Activated naive CD8-positive, alpha-beta T cell treated with anti-CD3 and anti-CD28 coated beads for 36 hours (primary cell): ENCODE measurements at places on chromosomes 7 and 10.

GRCh38 chr7:7805511-7806153, 87.2 kb upstream of the RPA3 start:
- no peak for DNase-seq

DNA sequence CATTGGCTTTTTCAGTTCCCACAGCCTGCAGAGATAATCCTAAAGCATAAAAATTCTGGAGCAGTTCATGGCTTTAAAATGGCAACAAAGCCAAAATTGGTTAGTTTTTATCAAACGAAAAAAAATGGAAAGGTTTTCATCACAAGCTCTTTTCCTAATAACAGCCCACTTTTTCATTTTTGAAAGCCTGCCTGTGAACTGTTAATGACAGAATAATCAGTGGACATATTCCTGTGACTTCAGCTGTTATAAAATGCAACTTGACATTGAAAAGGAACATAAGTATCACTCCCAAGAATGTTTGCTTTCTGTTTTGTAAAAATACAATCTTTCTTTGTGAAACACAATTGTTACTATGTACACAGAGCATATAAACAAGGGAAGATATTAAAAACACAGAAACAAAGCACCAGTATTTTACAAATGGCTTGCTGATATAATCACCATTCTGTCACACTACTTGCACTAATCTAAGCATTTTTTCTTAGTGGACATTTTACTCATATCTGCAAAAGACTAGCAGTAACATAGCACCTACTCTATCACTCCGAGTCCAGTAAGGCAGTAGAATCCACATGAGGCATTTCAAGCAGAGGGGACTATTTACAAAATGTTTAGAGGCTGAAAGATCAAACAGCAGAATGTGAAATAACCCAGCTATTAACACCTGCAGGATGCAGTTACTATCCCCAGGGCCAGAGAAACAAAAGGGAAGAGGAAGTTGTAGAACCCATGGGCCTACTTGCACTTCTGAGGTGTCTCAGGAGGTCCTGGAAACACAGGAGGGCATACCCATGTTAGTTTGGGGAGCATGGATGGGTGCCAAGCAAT, 26.4 kb downstream of the MACC1 start:
- DNase-seq, result no peak

GRCh38 chr10:97898429-97898828, 48.8 kb downstream of the GOLGA7B start:
- no peak for DNase-seq

DNA sequence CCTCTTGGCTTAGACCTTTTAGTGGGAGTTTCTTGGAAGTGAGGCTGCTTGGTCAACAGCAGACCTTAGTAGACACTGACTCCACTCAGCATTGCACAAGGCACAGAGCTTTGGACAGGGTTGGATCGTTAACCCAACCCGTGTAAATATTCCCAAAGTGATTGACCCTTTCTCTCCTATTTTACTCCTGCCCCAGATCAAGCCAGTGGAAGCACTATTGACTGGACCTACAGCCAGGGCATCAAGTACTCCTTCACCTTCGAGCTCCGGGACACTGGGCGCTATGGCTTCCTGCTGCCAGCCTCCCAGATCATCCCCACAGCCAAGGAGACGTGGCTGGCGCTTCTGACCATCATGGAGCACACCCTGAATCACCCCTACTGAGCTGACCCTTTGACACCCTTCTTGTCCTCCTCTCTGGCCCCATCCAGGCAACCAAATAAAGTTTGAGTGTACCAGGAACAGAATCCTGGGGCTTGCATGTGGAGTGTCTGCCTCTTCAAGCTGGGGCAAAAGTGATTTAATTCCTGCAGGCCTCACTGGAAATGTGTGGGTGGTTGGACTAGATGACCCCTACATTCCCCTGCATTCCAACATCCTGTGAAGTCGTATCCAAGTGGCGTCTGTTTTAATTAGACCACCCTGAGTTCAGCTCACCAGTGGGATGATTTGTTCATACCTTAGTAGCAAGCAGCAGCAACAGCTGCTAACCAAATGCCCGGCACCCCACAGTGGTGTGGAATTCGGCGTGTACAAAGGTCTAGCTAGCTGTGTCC, 7.5 kb downstream of the CPA1 start:
- no peak for DNase-seq

GRCh38 chr7:7972128-7972527, 3.5 kb downstream of the GLCCI1 start:
- DNase-seq, result no peak

DNA sequence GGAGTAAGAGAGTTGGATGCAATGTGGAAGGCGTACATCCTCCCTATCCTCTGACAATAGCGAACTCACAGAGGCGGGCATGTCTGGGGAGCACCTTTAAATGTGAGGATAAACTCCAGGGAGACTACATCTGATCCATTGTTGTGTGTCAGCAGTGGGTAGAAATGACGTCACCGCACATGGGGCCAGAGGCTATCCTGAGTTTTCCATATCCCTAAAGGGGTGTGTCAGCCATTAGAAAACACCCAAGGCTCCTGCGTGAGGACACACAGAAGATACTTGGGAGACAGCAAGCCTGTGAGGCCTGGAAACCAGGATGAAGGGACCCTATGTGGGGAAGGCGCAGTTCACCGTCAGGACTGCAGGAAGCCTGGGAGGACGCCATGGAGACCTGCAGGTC, 17.2 kb upstream of the CDHR3 start:
- DNase-seq, result no peak

DNA sequence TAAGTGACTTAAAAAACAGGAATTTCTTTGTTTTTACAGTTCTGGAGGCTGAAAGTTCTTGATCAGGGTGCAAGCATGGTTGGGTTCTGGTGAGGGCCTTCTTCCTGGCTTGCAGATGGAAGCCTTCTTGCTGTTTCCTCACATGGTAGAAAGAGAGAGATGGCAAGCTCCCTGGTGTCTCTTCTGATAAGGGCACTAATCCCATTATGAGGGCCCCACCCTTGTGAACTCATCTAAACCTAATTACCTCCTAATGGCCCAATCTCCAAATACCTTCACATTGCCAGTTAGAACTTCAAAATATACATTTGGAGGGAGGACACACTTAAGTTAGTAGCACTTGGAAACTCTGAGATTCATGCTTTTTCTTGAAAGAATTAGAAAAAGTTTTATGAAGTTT, 314.4 kb upstream of the AOAH start:
- no peak for DNase-seq

- no peak for DNase-seq
Measured at GRCh38 chr7:36044101-36044892, 108.8 kb upstream of the EEPD1 start.

GRCh38 chr10:50529660-50530059, 94.1 kb downstream of the SGMS1 start:
- no peak for DNase-seq

DNA sequence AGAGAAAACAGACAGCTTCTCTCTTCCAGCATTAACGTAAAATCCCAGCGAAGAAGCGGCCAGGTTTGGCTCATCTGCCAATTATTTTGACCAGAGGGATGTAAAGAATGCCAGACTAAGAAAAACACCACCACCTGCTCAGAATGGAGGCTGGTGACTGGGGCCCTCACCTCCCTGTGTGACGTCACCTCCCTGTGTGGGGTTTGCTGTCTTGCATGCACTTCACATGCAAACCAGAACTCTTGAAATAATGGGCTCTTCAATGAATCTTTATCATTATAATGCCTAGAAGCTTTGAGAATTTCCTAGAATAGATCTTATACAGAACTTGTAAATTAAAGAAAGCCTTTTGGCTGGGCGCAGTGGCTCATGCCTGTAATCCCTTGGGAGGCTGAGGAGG, 101.8 kb upstream of the WAC start:
- DNase-seq, result no peak

GRCh38 chr7:73987298-73987697, 40.7 kb upstream of the ELN start:
- DNase-seq, result no peak

GRCh38 chr7:8357536-8357935, 75.9 kb upstream of the NXPH1 start:
- no peak for DNase-seq

DNA sequence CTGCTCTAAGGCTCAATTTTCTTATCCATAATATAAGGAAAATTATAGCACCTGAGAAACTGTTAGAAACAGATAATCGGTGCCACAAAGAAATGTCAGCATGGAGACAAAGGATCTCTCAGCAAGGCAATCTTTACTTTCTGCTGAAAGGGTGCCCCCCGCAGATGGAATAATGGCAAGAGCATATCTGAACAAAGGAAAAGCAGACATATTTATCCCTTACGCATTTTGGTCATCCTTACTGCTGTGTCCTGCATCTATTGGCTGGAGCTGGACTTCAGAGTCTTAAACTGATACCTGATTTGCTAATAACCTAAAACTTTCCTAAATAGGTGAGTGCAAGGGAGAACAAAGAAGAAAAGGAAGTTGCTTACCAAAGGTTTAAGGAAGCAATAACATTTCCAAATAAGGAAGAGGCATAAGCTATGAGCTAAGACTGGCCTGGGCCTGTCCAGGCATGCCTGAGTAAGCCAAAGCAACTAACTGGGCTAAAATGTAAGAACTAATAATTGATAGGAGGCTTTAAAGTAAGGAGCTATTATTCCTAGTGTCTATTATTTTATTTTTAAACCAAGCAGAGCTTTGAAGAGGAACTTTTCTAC, 39.6 kb upstream of the ELMO1 start:
- no peak for DNase-seq

- no peak for DNase-seq
Measured at GRCh38 chr7:77413128-77413527, 3.0 kb downstream of the GSAP start.

DNA sequence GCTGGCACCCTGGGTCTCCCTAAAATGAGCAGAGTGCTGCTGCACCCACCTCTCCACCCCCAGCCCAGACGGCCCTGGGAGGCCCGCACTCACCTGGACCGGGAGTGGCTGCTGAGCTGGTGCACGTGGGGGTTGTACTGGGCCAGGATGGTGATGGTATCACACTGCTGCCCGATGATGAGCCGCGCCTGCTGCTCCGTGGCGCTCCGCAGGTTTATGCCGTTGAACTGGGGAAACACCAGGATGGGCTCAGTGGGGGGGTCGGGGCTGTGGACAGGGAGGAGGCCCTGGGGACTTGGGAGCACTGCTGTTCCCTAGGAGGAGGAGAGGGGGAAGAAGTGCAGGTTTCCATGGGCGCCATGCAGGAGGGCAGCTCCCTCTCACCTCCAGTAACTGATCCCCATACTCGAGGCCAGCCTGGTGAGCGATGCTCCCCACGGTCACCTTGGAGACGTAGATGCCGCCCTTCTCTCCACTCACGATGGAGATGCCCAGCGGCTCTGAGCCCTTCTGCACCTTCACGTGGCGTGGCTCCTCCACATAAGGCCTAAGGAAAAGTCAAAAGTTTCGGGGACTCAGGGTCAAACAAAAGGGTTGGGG, 114.6 kb downstream of the DLG5 start:
- DNase-seq, result no peak

DNA sequence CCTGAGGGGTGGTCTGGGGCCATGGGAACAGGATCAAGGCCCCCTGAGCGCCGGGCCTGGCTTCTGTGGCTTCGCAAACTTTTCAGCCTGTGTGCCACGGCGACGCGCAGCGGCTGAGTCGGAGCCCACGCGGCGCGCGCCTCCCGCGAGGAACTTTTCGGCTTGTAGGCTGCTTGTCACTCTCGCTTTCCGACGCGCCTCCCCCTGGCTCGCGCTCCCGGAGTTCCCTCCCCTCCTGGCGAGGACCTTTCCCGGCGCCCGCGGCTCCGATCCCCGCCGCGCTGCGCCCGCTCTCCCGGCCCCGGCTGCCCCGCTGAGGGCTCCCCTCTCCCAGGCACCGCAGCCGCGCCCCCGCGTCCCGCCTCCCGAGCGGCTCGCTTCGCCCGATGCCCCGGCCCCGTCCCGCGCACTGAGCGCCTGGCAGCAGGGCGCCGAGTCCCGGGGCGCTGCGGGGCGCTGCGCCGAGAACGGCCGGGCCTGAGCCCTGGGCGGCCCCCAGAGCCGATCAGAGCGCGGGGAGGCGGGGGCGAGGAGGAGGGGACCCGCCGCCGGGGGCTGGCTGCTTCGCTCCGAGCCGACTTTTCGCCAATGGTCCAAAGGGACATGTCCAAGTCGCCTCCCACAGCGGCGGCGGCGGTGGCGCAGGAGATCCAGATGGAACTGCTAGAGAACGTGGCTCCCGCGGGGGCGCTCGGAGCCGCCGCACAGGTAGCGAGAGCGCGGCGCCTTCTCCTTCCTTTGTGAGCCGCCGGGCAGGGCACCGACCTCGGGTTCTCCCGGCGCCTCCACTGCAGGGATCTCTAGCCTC, at the start of gene CACNB2:
Gene CACNB2, plus strand, starts transcription at position 276 of the 808 bp plus-strand sequence.
- DNase-seq, result peak; percentile 5

DNA sequence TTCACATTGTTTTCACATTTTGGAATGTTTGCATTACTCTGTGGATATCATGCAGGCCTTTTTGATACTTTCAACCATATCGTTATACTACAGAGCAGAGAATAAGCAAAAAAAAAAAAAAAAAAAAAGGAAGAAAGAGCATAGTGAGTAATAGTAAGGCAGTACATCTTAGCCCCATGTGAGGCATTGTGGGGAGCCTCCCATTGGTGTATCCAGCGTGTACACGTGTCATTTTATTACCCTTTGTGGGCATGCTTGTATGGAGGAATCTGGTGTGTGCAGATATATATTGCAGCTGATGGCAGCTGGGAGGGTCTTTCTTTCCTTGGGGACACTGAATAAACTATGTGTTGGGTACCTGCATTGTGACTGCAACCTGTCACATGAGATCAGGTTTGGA, 19.6 kb downstream of the R3HCC1L start:
- no peak for DNase-seq

DNA sequence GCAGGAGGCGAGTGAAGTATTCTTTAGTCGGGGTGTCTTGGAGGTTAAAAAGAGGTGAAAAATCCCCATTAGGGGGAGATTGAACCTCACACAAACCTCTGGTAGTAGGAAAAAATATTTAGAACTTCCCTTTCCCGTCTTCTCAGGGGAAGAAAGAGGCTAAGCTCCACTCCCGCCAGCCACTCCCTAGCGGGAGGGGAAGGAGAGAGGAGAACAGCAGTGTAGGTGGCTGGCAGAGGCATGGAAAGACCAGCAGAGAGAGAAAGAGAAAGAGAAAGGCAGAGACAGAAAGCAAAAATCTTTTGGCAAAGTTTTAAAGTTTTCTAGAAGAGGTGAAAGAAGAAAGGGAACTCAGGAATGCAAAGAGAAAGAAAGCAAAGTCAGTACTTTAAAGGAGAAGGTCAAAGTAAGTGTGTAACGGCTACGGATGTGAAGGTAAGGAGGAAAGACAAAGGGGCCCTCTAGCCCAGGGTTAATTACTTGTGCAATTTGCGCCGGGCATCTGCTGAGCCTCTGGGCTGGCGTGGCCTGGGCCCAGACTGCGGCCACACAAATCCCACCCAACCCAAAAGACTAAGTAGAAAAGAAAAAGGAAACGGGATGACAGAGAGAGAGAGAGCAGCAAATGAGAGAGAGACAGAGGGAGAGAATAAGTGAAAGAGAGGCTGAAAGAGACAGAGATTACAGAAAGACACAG, 72.3 kb upstream of the ZNF746 start:
- DNase-seq, result no peak

- no peak for DNase-seq
Measured at GRCh38 chr10:61359452-61359851, 93.7 kb downstream of the TMEM26 start.

DNA sequence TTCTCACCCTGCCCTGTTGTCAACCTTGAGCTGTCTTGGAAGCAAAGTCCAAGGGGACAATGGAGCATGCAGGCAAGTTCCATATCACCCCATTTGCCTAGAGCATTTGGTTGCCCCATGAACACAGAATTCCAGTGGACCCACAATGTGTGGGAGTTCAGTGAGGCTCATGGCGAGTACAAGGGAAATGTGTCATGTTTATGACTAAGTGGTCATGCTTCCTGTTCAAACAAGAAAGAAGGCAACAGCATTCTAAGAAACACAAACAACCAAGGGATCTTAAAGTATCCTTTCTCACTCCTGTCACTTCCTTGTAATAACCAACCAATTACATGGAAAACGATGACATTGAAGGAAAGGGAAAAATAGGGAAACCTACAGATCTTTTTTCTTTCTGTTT, 513.0 kb downstream of the INHBA start:
- DNase-seq, result no peak
